ENCODE measurements at places on chromosomes 11 and 22. TPM values are rescaled to one million over a fixed set of nuclear protein-coding genes. Genes with fewer than 3 reads are reported as not detected.

TEX54 gene
- total RNA-seq: not detected

DNA sequence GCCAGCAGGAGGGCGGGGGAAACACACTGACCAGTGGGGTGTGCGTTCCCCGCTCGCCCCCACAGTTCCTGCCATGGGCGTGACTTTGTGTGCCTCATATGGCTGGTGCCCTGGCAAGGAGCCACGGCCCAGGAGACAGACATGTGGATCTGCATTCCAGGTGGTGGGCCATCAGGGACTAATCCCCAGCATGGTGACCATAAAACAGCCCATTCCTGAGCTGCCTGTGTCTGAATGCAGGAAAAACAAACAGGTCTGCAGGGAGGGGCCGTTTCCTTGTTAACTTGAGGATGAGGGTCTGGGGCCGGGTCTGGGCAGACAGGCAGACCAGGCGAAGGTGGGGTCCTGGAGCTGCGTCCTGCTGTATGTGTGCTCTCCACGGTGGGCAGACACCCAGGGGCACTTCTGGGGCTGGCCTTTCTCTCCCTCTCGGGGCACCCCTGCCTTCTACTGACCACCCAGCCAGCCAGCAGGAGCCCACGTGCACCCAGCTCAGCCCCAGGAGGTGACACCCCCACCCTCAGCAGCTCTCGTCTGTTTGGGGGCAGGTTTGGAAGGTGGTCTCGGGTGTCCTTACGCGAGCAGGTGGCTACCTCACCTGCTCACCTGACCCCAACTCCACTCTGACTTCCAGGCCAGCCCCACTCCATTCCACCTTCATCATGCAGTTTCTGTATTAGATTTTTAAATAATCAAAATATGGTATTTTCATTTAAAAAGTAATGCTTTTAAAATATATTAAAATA lies 120.3 kb downstream of the KCNQ1OT1 start:
- H3K4me1 ChIP-seq: peaks cover 13% of the 10 kb centered on the region
- no peak for DNase-seq
- H3K27me3 ChIP-seq: no peaks in the 10 kb centered on the region
- no peak overlapping the region for H3K27ac ChIP-seq

FUT4 gene
- total RNA-seq: 8.8 TPM

- no peak overlapping the region for H3K27ac ChIP-seq
- H3K27me3 ChIP-seq: no peaks in the 10 kb centered on the region
- no peaks in the 10 kb centered on the region for H3K4me1 ChIP-seq
Observed at GRCh38 chr11:46183819-46184218, 62.6 kb upstream of the PHF21A start.

DNA sequence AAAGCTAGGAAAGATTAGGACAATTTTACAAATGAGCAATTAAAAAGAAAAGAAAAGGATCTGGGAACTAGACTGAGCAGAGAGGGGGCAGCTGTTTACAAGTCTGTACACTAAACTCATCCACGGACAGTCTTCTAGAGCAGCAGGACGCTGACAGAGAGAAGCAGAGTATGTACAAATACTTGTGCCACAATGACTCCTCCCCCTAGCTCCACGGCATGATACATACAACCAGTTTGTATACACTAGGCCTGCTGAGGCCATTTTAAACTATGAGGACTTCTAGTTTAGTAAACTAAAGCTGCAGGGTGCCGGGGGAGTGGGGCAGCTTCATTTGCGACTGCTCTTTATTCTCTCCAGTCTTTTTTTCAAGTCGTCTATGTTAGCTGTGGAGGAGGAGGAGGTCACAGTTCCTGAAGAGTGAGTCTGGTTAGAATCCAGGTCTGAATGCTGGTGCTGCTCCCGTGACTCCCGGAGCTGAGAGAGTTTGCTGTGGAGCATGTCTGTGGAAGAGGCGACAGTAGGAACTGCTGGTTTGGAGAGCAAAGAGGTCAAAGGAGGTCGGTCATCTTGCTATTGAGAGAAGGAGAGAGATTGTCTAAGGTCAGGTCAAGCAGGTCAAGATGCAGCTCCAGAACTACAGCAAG lies 24.8 kb downstream of the F2 start:
- no peak overlapping the region for H3K4me3 ChIP-seq
- no peak overlapping the region for H3K27ac ChIP-seq
- no peaks in the 10 kb centered on the region for H3K27me3 ChIP-seq
- no peak for DNase-seq
- H3K4me1 ChIP-seq: no peaks in the 10 kb centered on the region

GRCh38 chr11:61580271-61580888 lies 496 bp downstream of the SYT7 start:
- peaks cover 5% of the 10 kb centered on the region for H3K27me3 ChIP-seq
- H3K4me3 ChIP-seq: peak overlapping the region; percentile 77
- H3K27ac ChIP-seq: no peak overlapping the region
- no peak for DNase-seq

DNA sequence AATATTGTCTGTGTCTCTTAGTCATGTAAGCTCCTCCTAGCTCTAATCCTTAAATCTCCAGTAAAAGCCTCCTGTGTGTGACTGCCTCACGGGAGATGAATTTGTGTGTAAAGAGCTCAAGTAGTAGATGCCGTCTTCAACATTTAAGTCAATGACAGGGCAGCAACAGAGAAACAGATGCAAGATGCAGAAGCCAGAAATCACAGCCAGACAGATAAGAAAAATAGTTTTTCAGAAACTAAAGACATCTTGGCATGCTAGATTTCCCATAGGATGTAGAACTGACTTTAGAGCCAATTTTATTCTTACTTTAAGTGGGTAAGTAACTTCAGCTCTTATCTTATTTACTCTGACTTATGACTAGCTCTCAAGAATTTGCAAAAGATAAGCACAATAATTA lies 652.8 kb downstream of the KCNA4 start:
- H3K4me1 ChIP-seq: no peaks in the 10 kb centered on the region
- H3K27me3 ChIP-seq: no peaks in the 10 kb centered on the region
- no peak overlapping the region for H3K4me3 ChIP-seq
- no peaks in the 10 kb centered on the region for H3K36me3 ChIP-seq

- H3K36me3 ChIP-seq: no peaks in the 10 kb centered on the region
- peaks cover 8% of the 10 kb centered on the region for H3K27me3 ChIP-seq
- H3K27ac ChIP-seq: peak overlapping the region; percentile 43
- no peak for DNase-seq
- no peak overlapping the region for H3K4me3 ChIP-seq
Observed at GRCh38 chr22:39462443-39463221, 5.8 kb downstream of the MGAT3 start.

- H3K36me3 ChIP-seq: no peaks in the 10 kb centered on the region
- no peak overlapping the region for H3K4me3 ChIP-seq
- no peaks in the 10 kb centered on the region for H3K4me1 ChIP-seq
- no peak overlapping the region for H3K27ac ChIP-seq
- peak; percentile 45 for DNase-seq
Observed at GRCh38 chr11:69356703-69357457, 62.9 kb downstream of the MYEOV start.

DNA sequence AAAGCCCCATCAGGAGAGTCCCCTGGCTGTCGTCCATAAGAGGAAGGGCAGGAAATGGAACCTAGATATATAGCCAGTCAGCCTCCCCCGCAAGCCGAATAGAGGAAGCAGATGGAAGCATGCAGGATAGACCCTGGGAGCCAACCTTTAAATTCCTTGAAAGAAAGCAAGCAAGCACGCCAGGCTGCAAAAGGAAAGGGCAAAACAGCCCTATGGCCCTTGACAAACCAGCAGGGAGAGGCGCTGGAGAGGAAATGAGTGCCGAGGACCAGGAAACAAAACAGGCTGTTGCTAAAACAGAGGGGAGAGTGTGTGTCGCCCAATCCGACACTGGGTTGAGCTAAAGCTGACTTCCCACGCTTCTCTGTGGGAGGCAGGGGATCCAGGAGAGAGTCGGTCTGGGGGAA lies 203.5 kb upstream of the MTNR1B start:
- no peaks in the 10 kb centered on the region for H3K4me1 ChIP-seq
- H3K4me3 ChIP-seq: peak overlapping the region; percentile 25
- no peak for DNase-seq
- H3K27me3 ChIP-seq: no peaks in the 10 kb centered on the region
- no peaks in the 10 kb centered on the region for H3K36me3 ChIP-seq

OR4X1 gene
- total RNA-seq: not detected

GRCh38 chr11:128254941-128255340 lies 332.4 kb downstream of the ETS1 start:
- H3K36me3 ChIP-seq: no peaks in the 10 kb centered on the region
- no peak for DNase-seq
- H3K27me3 ChIP-seq: no peaks in the 10 kb centered on the region
- H3K4me1 ChIP-seq: no peaks in the 10 kb centered on the region
- H3K27ac ChIP-seq: no peak overlapping the region
- no peak overlapping the region for H3K4me3 ChIP-seq

GRCh38 chr11:105790840-105791239 lies 181.0 kb downstream of the GRIA4 start:
- H3K4me3 ChIP-seq: no peak overlapping the region
- H3K27ac ChIP-seq: no peak overlapping the region
- H3K36me3 ChIP-seq: no peaks in the 10 kb centered on the region
- H3K27me3 ChIP-seq: no peaks in the 10 kb centered on the region
- no peaks in the 10 kb centered on the region for H3K4me1 ChIP-seq

GLYATL2 gene
- total RNA-seq: not detected

DNA sequence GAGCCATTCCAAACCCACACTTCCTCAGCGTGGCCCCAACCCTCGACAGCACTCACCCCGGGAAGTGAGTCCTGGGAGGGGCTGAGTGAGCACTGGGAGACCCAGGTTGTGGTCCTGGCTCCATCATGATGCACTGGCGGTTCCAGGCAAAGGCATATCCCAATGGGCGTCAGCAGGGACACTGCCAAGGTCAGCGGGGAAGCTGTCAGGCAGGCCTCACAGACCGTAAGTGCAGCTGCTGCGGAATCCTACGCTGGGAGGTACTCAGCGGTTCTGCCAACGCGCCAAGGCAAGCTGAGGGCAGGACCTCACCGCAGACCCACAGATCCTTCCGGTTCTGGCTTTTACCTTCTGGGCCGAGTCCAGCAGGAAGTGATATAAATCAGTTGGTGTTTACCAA lies 1.4 kb upstream of the GAL3ST1 start:
- no peak overlapping the region for H3K27ac ChIP-seq
- DNase-seq: no peak
- no peaks in the 10 kb centered on the region for H3K27me3 ChIP-seq
- no peak overlapping the region for H3K4me3 ChIP-seq

DNA sequence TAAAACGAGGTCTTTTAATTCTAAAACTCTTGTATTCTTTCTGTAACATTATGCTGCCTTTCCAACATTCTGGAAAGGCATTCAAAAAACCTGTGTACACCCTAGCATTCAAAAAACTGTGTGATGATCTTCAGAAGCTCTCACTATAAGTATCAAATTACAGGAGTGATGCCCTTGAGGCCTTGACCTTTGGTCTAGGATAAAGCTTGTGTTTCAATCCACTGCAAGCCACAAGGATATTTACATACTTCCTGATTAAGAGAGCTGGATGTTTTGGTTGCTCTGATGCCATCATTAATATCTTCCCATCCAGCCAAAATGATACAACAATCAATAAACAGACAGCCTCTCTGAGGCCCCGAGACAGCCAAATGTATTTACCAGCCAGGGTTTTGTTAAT lies 11.9 kb downstream of the CLPB start:
- no peaks in the 10 kb centered on the region for H3K27me3 ChIP-seq
- peaks cover 8% of the 10 kb centered on the region for H3K36me3 ChIP-seq
- peaks cover 13% of the 10 kb centered on the region for H3K4me1 ChIP-seq
- H3K27ac ChIP-seq: no peak overlapping the region

DNA sequence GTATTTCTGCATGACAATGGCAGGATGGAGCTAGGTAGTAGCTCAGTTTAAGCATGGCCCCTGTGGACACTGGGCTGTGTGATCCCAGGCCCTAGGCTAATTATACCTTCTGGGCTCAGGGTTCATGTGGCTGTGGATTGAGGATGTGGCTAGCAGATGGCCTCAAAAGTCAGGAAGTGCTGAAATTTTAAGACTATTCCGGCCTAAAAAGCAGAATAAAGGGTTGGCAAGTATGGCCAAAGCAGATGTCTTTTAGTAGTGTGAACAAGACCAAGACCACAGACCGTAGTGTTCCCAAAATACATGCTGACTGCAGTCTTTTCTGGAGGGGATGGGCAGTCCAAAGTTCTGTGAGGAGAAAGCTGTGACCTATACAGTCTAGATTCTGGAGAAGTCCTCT lies 115.7 kb upstream of the RAG2 start:
- peak; percentile 37 for DNase-seq
- no peaks in the 10 kb centered on the region for H3K4me1 ChIP-seq
- no peak overlapping the region for H3K4me3 ChIP-seq
- no peaks in the 10 kb centered on the region for H3K27me3 ChIP-seq
- no peak overlapping the region for H3K27ac ChIP-seq

- peaks cover 60% of the 10 kb centered on the region for H3K27me3 ChIP-seq
- peak overlapping the region; percentile 73 for H3K27ac ChIP-seq
- H3K4me1 ChIP-seq: peaks cover 40% of the 10 kb centered on the region
Observed at GRCh38 chr11:16603245-16603644, 135.2 kb upstream of the C11orf58 start.

KIAA1671 gene
- total RNA-seq: 18.3 TPM

DNA sequence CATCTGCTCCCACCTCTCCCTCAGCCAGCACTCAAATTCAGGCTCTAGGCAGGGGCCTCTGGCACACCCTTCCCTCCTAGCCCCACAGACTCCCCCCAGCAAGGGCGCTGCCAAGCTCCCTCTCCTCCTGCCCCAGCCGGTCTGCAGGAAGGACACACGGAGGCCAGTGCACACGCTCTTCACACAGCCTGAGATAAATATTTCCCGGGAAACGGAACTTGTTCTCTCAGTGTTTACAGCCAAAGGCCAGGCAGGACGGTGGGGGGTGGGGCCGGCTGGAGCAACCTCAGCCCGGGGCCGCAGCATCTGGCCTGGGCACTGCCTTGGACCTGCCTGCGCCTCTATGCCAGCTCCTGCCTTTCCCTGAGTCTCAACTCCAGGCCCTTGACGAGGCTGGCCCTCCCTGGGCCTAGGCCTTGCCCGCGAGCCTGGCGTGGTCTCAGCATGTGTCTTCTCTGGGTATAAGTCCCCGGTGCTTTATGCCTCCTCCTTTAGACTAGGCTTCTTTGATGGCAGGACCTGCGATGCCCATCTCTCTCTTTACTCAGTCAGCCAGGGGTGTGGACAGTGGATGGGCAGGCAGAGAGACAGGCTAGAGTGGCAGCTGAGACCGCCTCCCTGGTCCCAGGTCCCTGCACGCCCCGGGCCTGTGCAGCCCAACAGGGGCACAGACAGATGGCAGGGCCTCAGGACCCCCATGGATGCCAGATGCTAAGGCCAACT lies 48.4 kb downstream of the PDE2A start:
- H3K4me1 ChIP-seq: peaks cover 65% of the 10 kb centered on the region
- no peak for DNase-seq
- H3K4me3 ChIP-seq: no peak overlapping the region
- H3K27ac ChIP-seq: peak overlapping the region; percentile 83

KCNJ5 gene
- total RNA-seq: 3.8 TPM

GRCh38 chr22:36491155-36491554 lies 9.7 kb upstream of the TXN2 start:
- no peaks in the 10 kb centered on the region for H3K27me3 ChIP-seq
- no peaks in the 10 kb centered on the region for H3K4me1 ChIP-seq
- H3K27ac ChIP-seq: no peak overlapping the region
- no peak overlapping the region for H3K4me3 ChIP-seq

MRGPRF gene
- 206 TPM for total RNA-seq

GRCh38 chr11:90220391-90220790 lies 2.5 kb downstream of the CHORDC1 start:
- H3K4me1 ChIP-seq: peaks cover 40% of the 10 kb centered on the region
- no peak overlapping the region for H3K27ac ChIP-seq
- no peaks in the 10 kb centered on the region for H3K36me3 ChIP-seq
- no peaks in the 10 kb centered on the region for H3K27me3 ChIP-seq
- no peak for DNase-seq

- H3K27ac ChIP-seq: no peak overlapping the region
- DNase-seq: no peak
- no peak overlapping the region for H3K4me3 ChIP-seq
Observed at GRCh38 chr22:31870890-31871289, 73.4 kb upstream of the YWHAH start.

PRR33 gene
- total RNA-seq: not detected

TMPRSS4 gene
- total RNA-seq: 0.17 TPM

All from esophagus muscularis mucosa (tissue), 4 donors.